Heart left ventricle (tissue), 16 donors: ENCODE measurements at places on chromosomes 3 and 15. TPM values are rescaled to one million over a fixed set of nuclear protein-coding genes. Genes with fewer than 3 reads are reported as not detected.

DNA sequence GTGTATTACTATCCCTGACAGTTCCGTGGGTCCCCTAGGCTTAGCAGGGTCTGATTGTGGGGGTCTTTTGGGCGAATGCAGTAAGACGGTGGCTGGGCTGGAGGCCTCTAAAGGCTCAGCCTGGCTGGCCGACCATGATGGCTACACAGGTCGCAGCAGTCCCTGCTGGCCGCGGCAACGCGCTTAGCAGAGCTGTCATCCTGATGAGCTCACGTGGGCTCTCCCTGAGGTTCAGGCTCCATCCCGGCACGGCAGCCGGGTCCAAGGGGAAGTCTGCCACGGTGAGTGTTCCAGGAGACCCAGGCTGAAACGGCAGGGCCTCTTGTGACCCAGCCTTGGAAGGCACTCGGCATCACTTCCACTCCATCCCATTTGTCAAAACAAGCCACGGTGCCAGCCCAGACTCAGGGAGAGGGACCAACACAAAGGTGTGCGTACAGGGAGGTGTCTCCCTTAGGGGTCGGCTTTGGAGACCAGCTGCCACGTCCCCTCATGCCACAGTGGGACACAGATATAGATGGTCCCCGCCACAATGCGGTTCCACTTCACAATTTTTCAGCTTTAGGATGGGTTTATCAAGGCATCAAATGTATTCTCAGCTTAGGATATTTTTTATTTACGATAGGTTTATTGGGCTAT, 101.8 kb downstream of the XXYLT1 start:
- no peak for DNase-seq

Gene SLC22A14
- 0.11 TPM for polyA plus RNA-seq

DNA sequence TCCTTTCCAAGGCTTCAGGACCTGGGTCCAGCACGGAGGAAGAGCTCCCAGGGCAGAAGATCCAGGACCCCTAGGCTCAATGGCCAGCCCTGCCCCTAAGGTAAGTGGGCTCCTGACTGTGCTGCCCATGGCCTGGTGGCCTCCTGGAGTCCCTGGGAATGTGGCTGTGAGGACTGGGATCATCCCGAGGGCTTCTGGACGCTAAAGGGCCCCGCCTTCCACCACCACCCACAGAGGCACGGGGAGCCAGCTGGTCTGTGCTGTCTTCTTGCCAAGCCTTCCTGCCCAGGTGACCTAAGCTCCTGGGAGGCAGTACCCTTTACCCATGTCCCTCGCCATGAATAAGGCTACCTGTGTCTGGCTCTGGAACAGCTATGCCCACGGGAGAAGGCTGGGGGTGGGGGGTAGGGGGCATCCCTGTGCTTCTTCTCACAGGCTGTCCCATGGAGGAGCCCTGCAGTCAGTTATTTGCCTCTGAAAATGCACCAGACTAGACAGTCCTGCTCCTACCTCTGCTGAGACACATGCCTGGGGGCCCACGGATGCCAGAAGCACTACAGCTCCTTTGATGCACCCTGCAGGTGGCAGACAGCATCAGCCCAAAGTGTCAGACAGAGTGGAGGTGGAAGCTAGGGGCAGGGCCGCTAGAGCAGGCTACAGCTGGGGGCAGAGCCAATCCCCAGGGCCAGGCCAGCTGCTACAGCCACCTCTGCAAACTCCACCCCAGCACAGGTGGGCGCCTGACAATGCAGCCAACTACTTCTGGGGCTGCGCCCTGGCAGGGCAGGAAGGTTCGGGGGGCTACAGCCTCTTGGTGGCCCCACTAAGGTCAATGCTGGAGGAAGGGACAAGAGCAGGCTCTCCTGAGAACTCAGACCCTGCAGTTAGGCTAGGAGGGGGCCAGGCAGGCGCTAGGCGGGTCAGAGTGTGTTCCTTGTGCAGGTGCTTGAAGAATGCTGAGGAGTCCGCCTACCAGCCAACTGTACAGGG, 90.9 kb downstream of the SEC22A start:
- no peak for DNase-seq

- no peak for DNase-seq
These were observed 51.8 kb downstream of the TMEM108 start for GRCh38 chr3:133089906-133090485.

DNA sequence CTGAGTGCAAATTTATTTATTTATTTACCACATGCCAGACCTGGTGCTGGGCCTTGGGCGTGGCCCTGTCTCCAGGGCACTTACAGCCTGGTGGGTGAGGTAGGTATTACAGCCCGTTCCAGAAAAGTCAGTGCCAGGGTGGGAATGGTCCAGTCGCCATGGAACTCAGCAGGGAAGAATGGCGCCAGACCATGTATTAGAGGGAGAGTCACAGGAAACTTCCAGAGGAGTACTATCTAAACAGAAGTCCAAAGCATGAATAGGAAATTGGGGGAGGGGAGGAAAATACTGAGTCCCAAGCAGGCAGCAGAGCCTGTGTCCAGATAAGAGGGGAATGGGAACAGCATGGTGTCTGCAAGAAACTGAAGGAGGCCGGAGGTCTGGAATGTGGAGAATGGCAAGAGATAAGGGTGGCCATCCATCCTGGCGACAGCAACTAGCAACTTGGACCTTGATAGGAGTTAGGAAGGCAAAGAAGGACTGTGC, 27.0 kb downstream of the SH3BP5 start:
- no peak for DNase-seq
